Erythroblast (primary cell): ENCODE measurements at places on chromosomes 6 and 20.

GRCh38 chr6:165782134-165782533, 119.1 kb upstream of the PDE10A start:
- DNase-seq = no peak

GRCh38 chr20:53942472-53942816, 128.0 kb downstream of the BCAS1 start:
- no peak for DNase-seq

DNA sequence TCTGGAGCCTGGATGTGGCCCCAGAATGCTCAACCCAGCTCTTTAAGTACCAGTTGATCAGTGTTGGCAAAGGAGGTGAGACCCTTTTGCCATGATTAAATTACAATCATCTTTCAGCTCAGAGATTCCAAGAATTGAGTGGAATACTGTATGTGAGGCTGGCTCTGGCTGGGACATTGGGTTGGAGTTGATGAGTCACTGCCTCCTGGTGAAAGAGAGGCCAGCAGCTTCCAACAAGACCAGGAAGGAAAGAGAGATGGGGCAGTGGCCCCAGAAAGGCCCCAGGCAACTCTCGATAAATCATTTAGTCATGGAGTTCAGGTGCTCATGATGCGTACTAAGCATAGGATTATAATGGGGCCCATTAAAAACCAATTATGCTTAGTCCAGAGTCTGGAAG, 2.1 kb downstream of the TGM6 start:
- no peak for DNase-seq

GRCh38 chr20:16491294-16491905, 81.8 kb downstream of the KIF16B start:
- no peak for DNase-seq

- no peak for DNase-seq
Observed at GRCh38 chr6:126167726-126168125, 172.2 kb upstream of the CENPW start.

- no peak for DNase-seq
Observed at GRCh38 chr6:166582258-166582657, 4.2 kb downstream of the RAMACL start.

DNA sequence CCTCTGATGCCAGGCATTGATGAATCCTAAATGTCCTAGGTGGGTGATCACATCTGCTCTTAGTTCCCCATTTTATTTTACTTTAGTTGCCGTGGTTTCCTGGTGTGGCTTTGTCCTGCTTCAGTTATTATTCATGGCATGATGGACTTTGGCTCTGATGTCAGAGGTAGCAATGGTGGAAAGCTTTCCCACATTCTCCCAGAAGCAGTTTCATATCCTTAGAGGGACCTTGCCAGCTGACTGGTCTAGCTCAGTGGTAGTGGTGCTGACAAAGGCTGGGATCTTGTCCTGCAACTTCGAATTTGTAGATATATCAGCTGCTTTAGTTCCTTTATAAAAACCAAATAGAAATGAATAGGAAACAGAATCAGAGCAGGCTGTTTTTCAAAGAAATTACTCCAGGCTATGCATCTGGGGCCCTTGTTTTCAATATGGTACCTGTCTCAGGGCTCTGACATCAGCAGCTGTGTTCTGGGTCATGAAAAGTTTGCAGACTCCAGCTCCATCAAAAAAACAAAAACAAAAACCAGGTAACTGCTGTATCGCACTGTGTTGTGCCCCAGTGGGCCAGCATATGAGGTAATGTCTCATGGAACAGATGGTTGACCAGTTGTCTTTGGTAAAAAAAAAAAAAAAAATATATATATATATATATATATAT, 133.7 kb downstream of the PLCB4 start:
- DNase-seq = no peak

GRCh38 chr6:109019911-109020310, 74.7 kb downstream of the SESN1 start:
- no peak for DNase-seq

DNA sequence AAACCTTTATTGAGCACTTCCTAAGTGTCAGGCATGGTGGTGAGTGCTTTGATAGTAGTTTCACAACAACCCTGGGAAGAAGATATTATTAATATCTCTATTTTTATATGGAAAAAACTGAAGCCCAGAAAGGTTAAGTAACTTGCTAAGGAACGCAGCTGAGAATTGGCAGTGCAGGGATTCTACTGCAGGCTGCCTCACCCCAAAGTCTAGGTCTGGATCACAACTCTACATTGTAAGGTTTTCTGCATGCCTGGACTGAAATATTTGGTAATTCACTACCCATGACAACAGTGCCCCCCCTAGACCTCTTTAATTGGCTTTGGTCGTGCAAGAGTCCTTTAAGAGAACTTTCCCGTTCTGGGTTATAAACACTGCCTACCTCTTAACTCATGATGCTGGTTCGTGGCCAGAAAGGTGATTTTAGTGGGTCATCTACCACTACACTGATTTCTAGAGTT, 67.1 kb upstream of the KCNQ5 start:
- DNase-seq = no peak

GRCh38 chr6:98834060-98835031, at the start of gene POU3F2:
POU3F2 (plus strand) TSS chr6:98834574; CDS start chr6:98834874, 300 bp downstream.
- peak; percentile 78 for DNase-seq

DNA sequence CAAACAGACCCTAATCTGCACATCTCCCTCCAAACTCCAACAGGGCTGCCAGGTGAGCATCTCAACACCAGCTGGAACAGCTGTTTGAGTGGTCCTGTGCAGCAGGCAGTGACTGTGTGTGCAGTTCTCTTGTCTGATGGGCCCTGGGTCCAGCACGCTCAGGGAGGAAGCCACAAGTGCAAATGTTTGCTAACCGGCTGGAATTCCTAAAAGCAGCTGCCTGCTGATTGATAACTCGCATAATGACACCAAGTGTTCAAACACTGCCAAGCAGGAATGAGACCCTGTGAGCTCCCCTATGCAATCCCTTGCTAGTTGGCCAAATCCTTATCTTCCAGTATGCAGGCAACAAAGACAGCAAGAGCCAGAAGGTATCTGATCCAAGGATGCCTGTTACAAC, 650.6 kb downstream of the CBLN4 start:
- no peak for DNase-seq

GRCh38 chr20:32336918-32337347, 21.2 kb upstream of the ASXL1 start:
- DNase-seq = peak; percentile 62

GRCh38 chr20:44208165-44208564, 2.4 kb downstream of the OSER1 start:
- DNase-seq = no peak
